A549 treated with CpdA at 1 μM for 4 hours (cell line): ENCODE measurements at places on chromosomes 16 and 17. TPM values are rescaled to one million over a fixed set of nuclear protein-coding genes. Genes with fewer than 3 reads are reported as not detected.

Gene GDPD1
- total RNA-seq = 0.81 to 1.3 TPM (median 0.98 TPM) in 5 replicates

Gene TBC1D3H
- not detected in 5 replicates for total RNA-seq

Gene PRR11
- 45.6 to 58.7 TPM (median 56.4 TPM) in 5 replicates for total RNA-seq

Gene ABI3
- 0.02 TPM in 1 of 5 replicates, not detected in the others for total RNA-seq

Gene AANAT
- total RNA-seq = 0.25 to 0.50 TPM (median 0.31 TPM) in 4 of 5 replicates, not detected in the other

Gene SSTR5
- 0.26 to 0.36 TPM (median 0.26 TPM) in 3 of 5 replicates, not detected in the others for total RNA-seq

Gene ST6GALNAC1
- 0.30 to 0.31 TPM in 2 of 5 replicates, not detected in the others for total RNA-seq

Gene SCARF1
- total RNA-seq = 0.24 to 0.38 TPM (median 0.31 TPM) in 5 replicates

Gene ASGR1
- 0.82 to 1.2 TPM (median 1.0 TPM) in 5 replicates for total RNA-seq

Gene CA7
- total RNA-seq = 0.07 TPM in 1 of 5 replicates, not detected in the others

Gene MARF1
- total RNA-seq = 10.7 to 13.2 TPM (median 12.0 TPM) in 5 replicates

Gene MYH3
- total RNA-seq = 0.77 to 1.8 TPM (median 0.91 TPM) in 5 replicates

Gene MYL4
- 0.15 TPM in 1 of 5 replicates, not detected in the others for total RNA-seq

Gene CAPNS2
- not detected in 5 replicates for total RNA-seq

Gene C1QTNF8
- total RNA-seq = not detected in 5 replicates

Gene CLEC3A
- total RNA-seq = not detected in 5 replicates

Gene TGFB1I1
- 34.3 to 68.8 TPM (median 45.1 TPM) in 5 replicates for total RNA-seq

Gene ITGB3
- 2.7 to 5.8 TPM (median 4.5 TPM) in 5 replicates for total RNA-seq

Gene HIC1
- total RNA-seq = 0.86 to 2.0 TPM (median 1.6 TPM) in 5 replicates

Gene ADAD2
- total RNA-seq = not detected in 5 replicates

Gene CCL17
- total RNA-seq = not detected in 5 replicates

Gene TMC7
- total RNA-seq = 6.6 to 10.3 TPM (median 8.8 TPM) in 5 replicates

Gene ACSM5
- not detected in 5 replicates for total RNA-seq

Gene WSB1
- 65.4 to 86.8 TPM (median 79.1 TPM) in 5 replicates for total RNA-seq

Gene ZNF597
- 0.90 to 1.3 TPM (median 1.1 TPM) in 5 replicates for total RNA-seq

Gene TLCD2
- total RNA-seq = 1.0 to 1.7 TPM (median 1.1 TPM) in 5 replicates

Gene C17orf67
- 1.7 to 2.6 TPM (median 2.4 TPM) in 5 replicates for total RNA-seq

Gene GFAP
- total RNA-seq = 0.39 to 2.0 TPM (median 1.0 TPM) in 5 replicates

Gene GNGT2
- 0.16 to 0.64 TPM (median 0.27 TPM) in 5 replicates for total RNA-seq

Gene TBC1D16
- 6.6 to 10.2 TPM (median 9.0 TPM) in 5 replicates for total RNA-seq

Gene MYO15A
- 0.14 to 0.33 TPM (median 0.22 TPM) in 5 replicates for total RNA-seq

Gene PIEZO1
- total RNA-seq = 101 to 160 TPM (median 136 TPM) in 5 replicates

Gene NIP7
- 52.1 to 79.4 TPM (median 55.4 TPM) in 5 replicates for total RNA-seq

Gene OTOP3
- not detected in 5 replicates for total RNA-seq

Gene RRAD
- 7.2 to 19.8 TPM (median 11.7 TPM) in 5 replicates for total RNA-seq

Gene RNF112
- 0.45 to 1.0 TPM (median 0.88 TPM) in 5 replicates for total RNA-seq

Gene BEAN1
- total RNA-seq = 2.4 to 3.8 TPM (median 2.8 TPM) in 5 replicates

Gene KRTAP2-2
- total RNA-seq = not detected in 5 replicates

Gene COPZ2
- 14.9 to 18.9 TPM (median 17.5 TPM) in 5 replicates for total RNA-seq

Gene TNS4
- total RNA-seq = 67.2 to 109 TPM (median 86.7 TPM) in 5 replicates

Gene ANKFN1
- total RNA-seq = not detected in 5 replicates

Gene TBX6
- total RNA-seq = 0.25 to 0.53 TPM (median 0.32 TPM) in 4 of 5 replicates, not detected in the other

Gene CSH1
- total RNA-seq = not detected in 5 replicates

Gene NT5M
- total RNA-seq = 7.5 to 11.8 TPM (median 9.7 TPM) in 5 replicates

Gene PRR15L
- total RNA-seq = 0.08 to 0.20 TPM (median 0.15 TPM) in 4 of 5 replicates, not detected in the other

Gene PRSS33
- 0.03 TPM in 1 of 5 replicates, not detected in the others for total RNA-seq

Gene NGFR
- 0.57 to 0.96 TPM (median 0.62 TPM) in 5 replicates for total RNA-seq

Gene TMC6
- total RNA-seq = 8.5 to 11.4 TPM (median 10.5 TPM) in 5 replicates

Gene CCDC144A
- total RNA-seq = 0.66 to 1.6 TPM (median 1.5 TPM) in 5 replicates

Gene ANKRD13B
- total RNA-seq = 18.8 to 27.6 TPM (median 24.3 TPM) in 5 replicates

Gene PDIA2
- 0.23 to 0.89 TPM (median 0.57 TPM) in 4 of 5 replicates, not detected in the other for total RNA-seq

Gene SPPL2C
- total RNA-seq = not detected in 5 replicates

Gene OXLD1
- 33.1 to 63.0 TPM (median 59.1 TPM) in 5 replicates for total RNA-seq

Gene OTOA
- total RNA-seq = 0.05 TPM in 2 of 5 replicates, not detected in the others

Gene PIK3R5
- 0.02 to 0.18 TPM in 2 of 5 replicates, not detected in the others for total RNA-seq

Gene SEPTIN1
- 1.4 to 2.2 TPM (median 1.8 TPM) in 5 replicates for total RNA-seq

Gene MLST8
- total RNA-seq = 40.2 to 59.3 TPM (median 49.5 TPM) in 5 replicates

Gene CIBAR2
- not detected in 5 replicates for total RNA-seq

Gene CTRB1
- not detected in 5 replicates for total RNA-seq
